ENCODE measurements at places on chromosomes 4 and X.

GRCh38 chr4:101693842-101694398, 96.6 kb upstream of the BANK1 start:
- no peak for DNase-seq

DNA sequence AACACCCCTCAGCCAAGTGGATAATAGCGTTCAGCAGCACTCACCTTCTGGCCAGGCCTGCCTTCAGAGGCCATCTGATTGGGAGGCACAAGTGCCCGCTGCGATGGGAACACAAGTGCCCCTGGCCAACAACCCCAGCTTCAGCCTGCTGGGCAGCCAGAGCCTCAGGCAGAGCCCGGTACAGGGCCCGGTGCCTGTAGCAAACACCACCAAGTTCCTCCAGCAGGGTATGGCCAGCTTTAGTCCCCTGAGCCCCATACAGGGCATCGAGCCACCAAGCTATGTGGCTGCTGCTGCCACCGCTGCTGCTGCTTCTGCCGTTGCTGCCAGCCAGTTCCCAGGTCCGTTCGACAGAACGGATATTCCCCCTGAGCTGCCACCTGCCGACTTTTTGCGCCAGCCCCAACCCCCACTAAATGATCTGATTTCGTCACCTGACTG, 55.9 kb upstream of the MTM1 start:
- DNase-seq = no peak

DNA sequence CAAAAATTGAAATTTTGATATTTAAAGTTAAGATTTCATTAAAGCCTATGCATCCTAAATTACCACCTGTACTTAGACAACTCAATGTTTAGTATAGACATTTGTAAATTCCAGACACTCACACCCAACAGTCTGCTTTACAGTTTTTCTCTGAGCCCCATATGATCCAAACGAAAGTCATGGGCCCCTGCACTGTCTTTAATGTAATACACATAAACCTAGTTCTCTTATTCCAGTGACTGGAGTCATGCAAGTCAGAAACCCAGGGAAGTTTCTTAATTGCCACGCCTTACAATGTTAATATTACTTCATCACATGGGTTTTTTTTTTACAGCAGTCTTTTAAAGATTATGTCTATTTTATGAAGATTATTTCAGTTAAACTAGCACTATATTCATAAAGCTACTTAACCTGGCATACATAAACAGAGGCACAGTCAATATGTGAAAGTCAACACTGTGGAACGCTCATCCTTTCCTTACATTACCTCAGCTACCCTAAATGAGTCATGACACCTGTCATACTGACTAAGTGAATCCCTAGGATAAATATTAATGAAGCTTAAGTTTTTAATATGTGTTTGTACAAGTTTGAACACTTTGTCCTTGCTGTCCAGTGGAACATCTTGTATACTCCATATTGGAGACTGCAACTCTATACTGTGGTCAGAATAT, 67.7 kb upstream of the H2AZ1 start:
- DNase-seq = no peak

DNA sequence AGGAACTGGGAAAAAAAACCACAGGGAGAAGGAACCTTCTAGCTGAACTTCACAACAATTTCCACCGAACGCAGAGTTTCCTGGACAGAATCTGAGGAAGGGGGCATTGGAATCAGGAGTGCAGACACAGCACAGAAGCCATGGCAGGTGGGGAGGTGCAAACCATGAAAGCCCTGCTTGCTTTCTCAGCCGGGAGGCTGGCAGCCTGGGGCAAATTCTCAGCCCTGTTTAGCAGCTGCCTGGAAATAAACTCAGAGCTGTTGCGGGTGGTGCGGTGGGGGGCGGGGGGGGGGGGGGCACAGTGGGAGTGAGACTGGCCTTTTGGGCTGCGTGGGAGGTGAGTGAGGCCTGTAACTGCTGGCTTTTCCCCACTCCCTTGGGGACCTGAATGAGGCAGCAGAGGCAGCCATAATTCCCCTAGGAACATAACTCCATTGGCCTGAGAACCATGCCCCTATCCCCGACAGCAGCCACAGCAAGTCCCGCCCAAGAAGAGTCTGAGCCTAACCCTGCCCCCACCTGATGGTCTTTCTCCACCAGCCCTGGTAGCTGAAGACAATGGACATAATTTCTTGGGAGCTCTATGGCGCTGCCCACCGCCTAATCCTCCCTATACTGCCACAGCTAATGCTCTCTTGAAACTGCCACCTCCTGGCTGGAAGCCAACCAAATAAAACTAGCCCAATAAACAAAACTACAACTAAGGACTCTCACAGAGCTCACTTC, 176.3 kb downstream of the FAM13A start:
- DNase-seq = no peak
